Lower leg skin (tissue), 4 donors: ENCODE measurements at places on chromosomes 7 and 10.

DNA sequence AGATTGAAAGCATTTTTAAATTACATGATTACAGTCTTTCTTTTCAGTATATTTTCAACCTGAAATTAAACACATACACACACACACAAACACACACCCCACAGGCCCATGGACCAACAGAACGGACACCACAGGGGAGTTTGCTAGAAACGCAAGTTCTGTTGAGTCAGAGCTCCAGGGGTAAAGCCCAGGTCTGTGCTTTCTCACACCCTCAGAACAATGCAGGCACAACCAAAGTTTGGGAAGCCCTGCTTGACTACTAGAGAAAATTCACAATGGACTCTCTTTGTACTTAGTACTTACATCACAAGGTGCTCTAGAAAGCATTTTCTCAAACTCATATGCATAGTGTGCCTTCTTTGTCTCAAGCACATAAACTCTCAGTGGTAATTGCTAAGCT, 704.0 kb upstream of the IGFBP3 start:
- DNase-seq: no peak

DNA sequence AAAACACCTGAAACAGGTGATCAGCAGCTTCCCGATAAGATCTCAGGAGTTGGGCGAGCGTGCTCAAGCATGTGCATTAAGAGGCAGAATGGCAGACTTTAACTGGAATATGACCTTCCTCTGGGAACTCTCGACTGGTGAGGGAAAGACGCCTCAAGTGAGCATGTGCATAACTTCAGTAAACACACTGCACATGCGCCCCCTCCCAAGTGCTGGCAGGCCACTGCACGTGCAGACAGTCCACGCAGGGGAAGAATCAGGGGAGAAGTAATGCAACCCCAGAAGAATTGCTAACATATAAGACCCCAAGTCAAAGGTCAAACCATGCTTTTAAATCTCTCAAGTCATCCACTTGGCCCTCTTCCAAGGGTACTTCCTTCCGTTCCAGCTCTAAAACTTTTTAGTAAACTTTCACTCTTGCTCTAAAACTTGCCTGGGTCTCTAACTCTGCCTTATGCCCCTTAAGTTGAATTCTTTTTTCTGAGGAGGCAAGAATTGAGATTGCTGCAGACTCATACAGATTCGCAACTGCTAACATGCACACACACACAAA, 541.0 kb downstream of the TNS3 start:
- no peak for DNase-seq

- no peak for DNase-seq
Observed at GRCh38 chr7:84675633-84676034, 481.0 kb upstream of the SEMA3A start.

GRCh38 chr10:129709627-129710509, 242.8 kb downstream of the MGMT start:
- DNase-seq: peak; percentile 76

DNA sequence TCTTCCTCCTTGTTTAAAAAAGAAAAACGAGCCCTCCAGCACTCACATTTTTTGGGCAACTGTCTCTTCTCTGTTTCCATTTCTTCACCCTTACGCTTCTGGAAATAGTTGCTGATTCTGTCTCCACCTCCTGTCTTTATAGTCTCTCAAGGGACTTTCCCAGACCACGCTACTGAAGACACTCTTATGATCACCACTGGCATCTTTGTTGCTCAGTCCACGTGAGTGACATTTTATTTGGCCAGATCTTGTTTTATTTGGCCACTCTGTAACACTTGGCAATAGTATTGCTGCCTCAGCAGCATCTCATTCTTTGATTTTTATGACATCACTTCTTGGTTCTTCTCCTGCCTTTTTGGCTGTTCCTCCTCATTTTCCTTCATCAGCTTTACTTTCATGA, 21.6 kb upstream of the NME8 start:
- DNase-seq: no peak

DNA sequence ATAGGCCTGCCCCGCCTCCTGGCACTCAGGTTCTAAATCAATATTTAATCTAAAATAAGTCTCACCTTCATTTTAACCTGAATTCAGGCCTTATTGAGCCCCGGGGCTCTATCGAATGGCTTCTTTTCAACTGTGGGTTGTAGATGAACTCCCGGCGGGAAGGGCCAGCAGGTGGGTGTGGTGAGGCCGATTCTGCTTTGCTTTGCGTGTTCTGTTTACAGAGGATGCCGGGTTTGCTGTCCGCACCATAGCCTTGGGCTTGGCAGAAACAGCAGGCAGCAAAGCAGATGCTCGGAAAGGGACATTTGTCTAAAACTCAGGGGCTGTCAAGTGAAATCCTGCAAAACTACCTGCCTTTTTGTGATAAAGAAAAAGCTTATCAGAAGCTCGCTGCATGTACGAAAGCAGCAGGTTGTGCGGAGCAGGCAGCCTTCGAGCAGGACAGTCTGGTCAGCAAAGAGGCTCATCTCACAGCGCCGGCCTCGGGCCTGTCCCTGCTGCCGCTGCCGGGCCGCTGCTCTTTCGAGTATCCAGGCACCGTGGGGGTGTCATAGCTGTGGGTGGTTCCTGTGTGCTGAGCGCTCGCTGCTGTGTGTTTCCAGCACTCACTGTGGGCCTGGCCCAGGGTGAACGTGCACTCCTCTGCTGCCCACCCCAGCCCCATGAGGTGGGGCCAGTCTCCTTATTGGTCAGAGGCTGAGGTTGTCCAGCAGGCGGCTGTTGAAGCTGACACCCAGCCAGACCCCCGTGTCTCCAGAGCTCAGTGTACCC, 434.8 kb upstream of the FOXK1 start:
- DNase-seq: no peak

DNA sequence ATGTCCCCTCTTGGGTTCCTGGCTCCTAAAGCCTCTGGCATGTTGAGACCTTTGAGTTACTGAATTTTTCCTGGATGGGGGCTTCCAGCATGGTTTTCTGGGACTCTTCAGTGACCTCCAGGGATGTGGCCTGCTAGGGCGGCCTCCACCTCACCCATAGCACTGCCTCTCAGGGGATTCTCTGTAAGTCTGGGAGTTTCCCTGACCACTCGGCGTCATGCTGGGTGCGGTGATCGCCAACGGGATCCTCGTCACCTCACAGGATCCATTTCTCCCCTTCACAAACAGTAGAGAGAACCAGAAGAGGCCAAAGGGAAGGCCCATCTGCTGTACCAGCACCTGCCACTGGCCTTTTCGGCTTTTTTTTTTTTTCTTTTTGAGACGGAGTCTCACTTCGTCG, 84.3 kb downstream of the NPTX2 start:
- no peak for DNase-seq

DNA sequence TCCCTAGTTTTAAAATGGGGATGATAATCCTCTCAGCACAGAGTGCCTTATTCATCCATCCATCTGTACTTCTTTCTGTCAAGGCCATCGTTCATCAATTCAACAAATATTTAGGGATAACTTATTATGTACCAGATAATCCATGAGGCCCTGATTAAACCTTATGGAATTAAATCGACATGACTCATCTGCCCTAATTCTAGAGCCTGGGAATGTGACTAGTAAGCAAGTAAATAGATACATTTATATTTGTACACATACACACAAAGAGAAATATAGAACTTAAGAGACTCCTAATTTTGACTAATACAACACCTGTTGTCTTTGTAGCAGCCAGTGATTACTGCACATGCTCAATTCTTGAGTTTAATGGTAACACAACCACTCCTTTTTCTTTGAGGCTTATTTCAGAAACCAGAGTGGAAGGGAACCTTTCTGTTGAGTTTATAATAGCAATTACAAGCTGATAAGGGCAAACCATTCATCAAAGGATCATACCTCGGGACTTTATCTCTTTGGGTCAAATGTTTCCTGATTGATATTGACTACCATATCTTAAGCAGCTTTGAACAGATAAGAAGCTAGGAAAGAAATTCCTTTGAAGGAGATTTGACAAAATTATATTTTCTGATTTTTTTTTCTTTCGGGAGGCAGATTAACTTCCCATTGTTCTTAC, 122.7 kb downstream of the ARID5B start:
- DNase-seq: no peak

DNA sequence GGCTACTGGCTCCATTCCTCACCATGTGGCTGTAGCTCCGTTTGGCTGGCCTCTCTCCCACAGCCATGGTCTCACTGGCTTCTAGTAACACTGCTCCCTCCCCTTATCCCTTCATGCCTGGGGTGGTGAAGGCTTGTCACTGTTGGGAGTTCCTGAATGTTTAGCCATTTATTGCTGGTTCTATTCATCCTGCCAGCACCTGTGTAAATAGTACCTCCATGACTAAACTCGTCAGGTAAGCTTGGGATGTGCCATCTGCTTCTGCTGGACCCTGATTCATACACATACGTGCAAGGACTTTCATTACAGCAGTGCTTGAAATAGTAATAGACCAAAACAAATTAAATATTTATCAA, 61.6 kb downstream of the CCDC71L start:
- DNase-seq: no peak
